ENCODE measurements at places on chromosomes 3 and 15.

GRCh38 chr3:174098746-174099145 is 701.2 kb downstream of the NLGN1 start:
- no peak for DNase-seq

- DNase-seq: no peak
These were observed 1223.2 kb downstream of the OTOL1 start for GRCh38 chr3:162719684-162720341.

DNA sequence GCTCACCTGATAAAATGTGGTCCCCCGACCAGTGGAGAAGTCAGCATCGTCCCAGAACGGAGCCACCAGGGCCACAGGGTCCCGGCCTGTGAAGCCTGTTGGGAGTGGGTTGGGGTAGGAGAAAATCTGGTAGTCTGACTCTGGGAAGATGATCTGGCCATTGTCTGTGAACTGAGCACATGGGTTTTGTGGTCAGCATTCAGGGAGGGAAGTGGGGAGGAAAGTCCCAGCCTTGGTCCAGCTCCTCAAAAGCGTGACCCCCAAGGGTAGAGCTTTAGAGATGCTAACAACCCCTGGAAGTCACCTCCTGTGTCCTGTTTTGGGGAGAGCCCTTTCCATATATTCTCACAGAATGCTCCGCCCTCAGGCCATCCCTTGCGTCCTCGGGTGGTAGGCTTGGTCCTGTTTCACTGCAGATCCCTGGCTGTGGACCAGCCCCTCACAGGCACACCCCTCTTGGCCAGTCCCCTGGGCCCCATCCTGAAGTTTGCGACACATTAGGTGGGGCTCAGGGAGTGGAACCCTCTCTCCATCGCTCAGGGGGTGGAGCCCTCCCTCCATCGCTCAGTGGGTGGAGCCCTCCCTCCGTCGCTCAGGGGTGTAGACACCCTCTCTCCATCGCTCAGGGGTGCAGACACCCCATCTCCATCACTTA is 40.0 kb downstream of the MUC4 start:
- no peak for DNase-seq

DNA sequence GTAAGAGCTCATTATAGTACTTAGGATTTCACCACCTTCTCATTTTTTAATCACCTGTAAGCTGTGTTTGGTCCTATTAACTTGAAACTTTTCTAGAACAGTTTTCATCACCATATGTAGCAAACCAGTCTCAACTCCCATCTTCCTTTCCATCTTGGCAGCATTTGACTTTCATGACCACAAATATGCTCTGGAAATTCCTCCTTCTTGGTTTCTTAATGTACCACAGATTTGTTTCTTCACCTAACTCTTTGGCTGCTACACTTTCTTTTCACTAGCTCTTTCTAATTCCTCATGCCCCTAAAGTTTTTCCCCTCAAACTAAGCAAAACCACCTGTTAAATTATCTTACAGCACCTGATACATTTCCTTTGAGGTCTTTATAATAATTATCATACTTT is 13.2 kb upstream of the NMB start:
- no peak for DNase-seq

GRCh38 chr3:72153477-72154314 is 368.7 kb upstream of the PROK2 start:
- no peak for DNase-seq

- no peak for DNase-seq
These were observed 84.2 kb upstream of the TBL1XR1 start for GRCh38 chr3:177281292-177282118.

GRCh38 chr15:71187078-71187477 is 71.8 kb downstream of the THSD4 start:
- no peak for DNase-seq

Data from NCI-H1694 treated with DMSO at 0.1 percent for 48 hours (cell line).